ENCODE measurements at places on chromosomes 16 and 17.

GRCh38 chr16:87824991-87825841, 44.1 kb downstream of the SLC7A5 start:
- DNase-seq: no peak

DNA sequence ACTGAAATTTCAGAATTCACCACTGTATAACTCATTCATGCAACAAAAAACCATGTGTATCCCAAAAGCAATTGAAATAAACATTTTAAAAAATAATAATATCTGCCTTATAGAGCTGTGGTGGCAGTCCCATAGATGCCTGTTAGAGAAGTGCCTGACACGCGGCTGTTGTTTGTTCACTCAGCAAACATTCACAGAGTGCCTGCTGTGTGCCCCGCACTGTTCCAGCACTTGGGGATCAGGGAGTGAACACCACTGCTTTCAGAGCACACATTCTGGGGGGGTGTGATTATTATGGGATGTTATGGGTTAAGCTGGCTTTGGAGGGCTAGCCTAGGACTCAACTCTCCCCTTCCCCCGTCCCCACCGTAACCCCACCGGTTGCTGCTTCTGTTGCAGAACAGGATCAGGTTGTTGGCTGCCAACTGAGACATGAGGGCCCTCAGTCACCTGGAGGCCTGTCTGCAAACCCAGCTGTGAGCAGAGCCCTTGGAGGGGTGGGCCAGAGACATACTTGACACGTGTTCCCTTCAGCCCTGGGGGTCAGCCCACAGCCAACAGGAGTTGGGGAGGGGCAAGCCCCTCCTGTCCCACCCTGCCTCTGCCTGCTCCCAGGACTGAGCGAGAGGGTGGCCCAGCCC, 103.3 kb upstream of the CIBAR2 start:
- no peak for DNase-seq

DNA sequence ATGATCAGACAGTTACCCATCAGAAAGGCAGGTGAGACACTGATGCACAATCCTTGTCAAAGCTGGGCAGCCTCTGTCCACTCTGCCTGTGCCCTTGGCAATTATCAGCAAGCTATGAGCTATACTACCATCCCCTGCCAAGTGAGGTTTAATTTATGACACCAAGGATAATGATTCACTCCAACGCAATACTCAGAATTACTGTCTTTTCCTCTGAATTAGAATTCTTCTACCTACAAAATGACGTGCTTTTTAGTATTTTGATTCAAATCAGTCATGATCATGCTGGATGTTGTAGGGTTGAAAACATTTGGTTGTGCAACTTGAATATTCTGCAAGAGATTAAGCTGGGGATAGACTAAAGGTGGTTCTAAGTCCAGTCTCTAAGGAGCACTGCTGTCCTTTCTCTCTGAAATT, 116.8 kb upstream of the SOX9 start:
- DNase-seq: no peak

GRCh38 chr17:63476854-63477479, at the start of gene ACE:
ACE (plus strand) TSS chr17:63477061; CDS start chr17:63477095, 34 bp downstream.
- no peak for DNase-seq

DNA sequence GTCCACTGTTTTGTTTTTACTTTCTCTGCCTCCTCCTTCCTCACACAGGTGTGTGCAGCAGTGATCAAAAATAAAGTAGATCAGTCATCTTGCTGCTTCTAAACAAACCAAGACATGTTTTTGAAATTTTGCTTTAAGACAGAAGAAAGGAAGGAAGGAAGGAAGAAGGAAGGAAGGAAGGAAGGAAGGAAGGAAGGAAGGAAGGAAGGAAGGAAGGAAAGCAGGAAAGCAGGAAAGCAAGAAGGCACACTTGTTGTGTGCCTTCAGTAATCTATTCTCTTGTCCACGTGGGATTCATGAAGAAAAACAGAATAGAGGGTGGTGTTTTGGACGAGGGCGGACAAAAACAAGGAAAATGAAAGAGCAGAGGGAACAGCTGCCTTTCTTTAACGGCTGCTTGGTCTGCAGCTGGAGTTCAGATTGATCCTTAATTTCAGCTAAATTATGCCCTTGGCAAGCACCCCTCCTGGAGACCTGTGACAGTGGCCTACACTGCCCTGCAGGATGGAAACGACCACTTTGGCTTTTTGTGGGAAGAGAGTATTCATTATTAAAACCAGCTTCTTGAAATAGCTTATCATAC, 188.5 kb upstream of the IRX3 start:
- DNase-seq: no peak

DNA sequence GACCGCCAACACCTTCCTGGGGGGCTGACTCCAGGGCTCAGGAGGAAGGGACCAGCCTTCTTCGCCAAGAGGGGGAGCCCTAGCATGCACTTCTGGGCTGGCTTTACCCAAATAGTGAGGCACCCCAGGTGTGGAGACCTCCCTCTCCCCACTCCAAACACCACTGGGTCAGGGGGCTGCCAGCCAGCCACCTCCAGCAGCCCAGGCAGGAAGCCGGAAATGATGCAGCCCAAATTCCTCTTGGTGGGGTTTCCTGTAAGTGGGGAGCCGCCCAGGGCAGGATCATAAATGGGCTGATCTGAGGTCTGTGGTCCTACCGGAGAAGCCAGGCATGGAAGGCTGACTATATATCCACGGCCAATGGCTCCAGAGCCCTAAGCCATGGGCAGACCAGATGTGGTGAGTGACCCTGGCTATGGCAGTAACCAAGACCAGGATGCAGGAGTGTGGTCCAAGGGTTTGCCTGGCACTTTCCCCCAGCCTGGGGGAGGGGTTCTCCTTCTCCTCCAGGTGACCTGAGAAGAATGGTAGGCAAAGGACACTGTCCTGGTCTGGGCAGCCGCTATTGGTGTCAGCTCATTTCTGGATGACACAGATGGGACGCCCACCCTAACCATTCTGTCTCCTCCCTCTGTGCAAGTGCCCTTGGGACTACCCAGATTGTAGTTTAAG, 4.2 kb downstream of the GIT1 start:
- DNase-seq: no peak

- DNase-seq: no peak
These were observed 2.0 kb upstream of the NAE1 start for GRCh38 chr16:66832661-66833305.

DNA sequence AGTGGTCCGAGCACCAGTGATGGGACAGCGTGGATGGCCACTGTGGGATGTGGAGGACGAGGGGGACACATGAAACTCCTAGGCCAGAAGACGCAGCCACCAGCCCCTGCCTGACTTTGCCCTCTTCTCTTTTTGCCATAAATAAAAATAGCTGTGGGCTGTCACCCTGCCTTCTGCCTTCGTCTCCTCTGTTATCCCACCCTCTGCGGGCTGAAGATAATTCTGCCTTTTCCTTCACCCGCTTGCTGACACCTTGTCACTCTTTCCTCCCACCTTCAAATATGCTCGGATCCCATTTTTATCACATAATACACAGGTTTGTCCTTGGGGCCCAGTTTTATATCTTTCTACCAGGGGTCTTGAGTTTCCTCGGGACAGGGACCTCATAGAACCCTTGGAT, 87.6 kb upstream of the CIBAR2 start:
- no peak for DNase-seq

GRCh38 chr16:46650254-46650623, 29.1 kb upstream of the SHCBP1 start:
- no peak for DNase-seq

DNA sequence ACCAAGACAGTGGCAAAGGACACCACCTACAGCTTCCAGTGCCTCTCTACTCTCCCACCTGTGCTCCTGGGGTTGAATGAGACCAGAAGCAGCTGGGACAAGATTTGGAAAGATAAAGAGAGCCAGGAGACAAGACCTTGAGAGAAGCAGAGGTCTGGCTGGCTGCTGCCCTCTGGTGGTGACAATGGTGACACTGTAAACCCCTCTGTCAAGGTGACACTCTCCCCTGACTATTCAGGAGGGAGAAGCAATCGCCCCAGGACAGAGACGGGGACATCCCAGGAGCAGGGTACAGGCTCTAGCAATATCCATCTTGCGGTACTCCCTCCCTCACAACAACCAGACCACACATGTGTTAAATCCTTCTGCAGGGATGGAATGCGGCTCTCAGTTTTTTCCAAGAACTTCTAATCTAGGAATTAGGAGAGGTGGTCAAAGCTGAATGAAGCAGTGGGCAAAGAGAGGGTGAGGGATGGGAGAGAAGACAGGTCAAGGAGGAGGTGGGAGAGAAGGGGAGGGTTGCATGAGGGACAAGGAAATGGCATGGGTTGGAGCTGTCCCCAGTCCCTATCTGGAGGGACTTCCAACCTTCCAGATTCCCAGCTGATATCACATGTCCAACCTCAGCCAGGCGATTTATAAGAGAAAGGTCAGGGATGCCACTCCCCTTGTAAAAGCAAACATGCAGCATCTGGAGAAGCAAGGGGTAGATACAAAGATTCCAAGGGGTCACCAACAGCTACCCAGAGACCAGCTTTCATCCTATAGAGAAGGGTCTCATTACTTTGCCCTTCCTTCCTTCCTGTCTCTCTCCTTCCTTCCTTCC, 2.9 kb downstream of the PHOSPHO1 start:
- peak; percentile 82 for DNase-seq

- peak; percentile 37 for DNase-seq
These were observed 20.1 kb downstream of the CIITA start for GRCh38 chr16:10897134-10897533.

GRCh38 chr17:42821176-42821575, 2.9 kb downstream of the BECN1 start:
- no peak for DNase-seq

- DNase-seq: no peak
These were observed 12.4 kb downstream of the TMEM94 start for GRCh38 chr17:75468779-75469373.

- peak; percentile 70 for DNase-seq
These were observed 13.7 kb downstream of the ALOX12B start for GRCh38 chr17:8073627-8074484.

GRCh38 chr16:85838381-85838780, 38.9 kb downstream of the COX4I1 start:
- peak; percentile 50 for DNase-seq

- peak; percentile 48 for DNase-seq
These were observed 64.5 kb upstream of the RBFOX1 start for GRCh38 chr16:7268182-7268581.

- no peak for DNase-seq
These were observed 96.9 kb downstream of the ADCY9 start for GRCh38 chr16:4019371-4019791.

DNA sequence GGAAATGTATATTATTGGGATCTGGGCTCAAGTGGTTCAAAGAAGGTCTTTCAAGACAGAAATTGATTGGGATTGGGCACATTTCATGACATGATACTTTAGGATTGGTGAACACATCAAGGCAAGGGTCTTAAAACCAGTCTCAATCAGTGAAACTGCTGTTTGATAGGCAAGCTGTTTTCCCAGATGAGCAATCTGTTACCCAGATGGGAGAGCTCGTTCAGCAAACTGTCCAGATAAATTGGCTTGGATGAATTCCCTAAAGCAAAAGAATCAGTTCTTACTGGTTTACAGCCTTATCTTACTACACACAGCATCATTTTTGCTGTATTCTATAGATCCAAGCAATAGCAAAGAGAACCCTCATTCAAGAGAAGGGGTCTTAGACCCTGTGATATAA, 31.0 kb upstream of the CNEP1R1 start:
- no peak for DNase-seq

GRCh38 chr16:79644971-79645667, 44.6 kb upstream of the MAF start:
- DNase-seq: no peak

- DNase-seq: no peak
These were observed 72.7 kb downstream of the GAS7 start for GRCh38 chr17:10125531-10126275.

- DNase-seq: peak; percentile 66
These were observed 95.7 kb downstream of the ABCC6 start for GRCh38 chr16:16127469-16128116.

DNA sequence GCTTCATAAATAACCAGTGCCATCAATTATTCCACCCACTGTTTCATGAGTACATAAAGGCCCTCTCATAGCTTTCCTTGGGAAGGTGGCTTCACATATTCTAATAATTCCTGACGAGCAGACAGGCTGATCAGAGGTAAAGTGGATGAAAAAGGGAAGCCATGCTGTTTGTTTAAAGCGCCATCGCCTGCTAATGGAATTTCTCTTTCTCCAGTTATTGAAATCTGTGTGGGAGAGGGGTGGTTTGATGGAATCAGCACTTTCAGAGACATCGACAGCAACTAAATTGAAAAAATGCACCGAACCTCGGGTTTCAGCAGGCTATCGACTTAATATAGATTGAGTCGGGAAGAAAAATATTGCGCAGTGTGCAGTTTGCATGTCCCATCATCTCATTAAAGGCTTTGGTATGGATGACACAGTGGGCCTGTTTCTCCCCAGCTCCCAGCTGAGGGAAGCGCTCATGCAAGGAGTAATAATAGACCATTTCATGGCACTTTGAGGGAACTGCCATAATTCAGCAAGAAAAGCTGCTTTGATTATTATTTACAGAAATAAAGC, 472.1 kb downstream of the RBFOX1 start:
- DNase-seq: no peak

DNA sequence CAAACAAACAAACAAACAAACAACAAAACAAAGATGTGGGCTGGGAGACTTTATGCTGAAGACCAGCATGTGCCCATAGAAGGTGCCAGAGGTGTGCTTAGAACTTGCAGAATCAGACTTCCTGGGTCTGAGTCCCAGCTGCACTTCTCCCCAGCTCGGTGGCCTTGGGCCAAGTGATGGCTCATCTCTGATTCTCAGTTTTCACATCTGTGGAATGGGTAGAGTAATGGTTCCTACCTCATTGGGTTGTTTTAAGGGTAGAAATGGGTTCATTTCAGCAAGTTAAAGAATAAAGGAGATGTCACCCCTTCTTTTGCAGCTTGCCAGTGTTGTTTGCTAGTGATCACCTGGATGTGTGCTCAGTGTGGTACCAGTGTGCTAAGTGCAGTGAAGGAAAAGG, 10.7 kb downstream of the NKD1 start:
- DNase-seq: no peak

DNA sequence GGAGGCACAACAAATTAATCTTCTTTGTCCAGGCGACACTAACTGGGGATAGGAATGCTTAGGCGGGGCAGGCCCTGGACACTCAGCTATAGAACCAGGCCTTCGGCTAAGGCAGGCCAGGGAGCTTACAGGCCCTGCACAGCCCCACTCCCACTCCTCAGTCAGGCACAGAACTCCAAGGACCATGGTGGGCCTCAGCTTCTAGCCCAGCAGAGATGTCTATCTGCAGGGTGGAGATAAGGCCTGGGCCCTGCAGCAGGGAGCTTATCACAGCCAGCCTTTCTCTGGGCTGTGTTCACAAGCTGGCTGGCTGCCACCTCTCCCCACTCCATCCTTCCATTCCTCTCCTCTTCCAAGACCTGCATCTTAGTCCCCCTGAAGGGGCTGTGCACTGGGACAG, 68.1 kb downstream of the TMEM132E start:
- no peak for DNase-seq
